Pulmonary artery endothelial cell (primary cell): ENCODE measurements at places on chromosomes 7 and 10. TPM values are rescaled to one million over a fixed set of nuclear protein-coding genes. Genes with fewer than 3 reads are reported as not detected.

- DNase-seq = no peak
These were observed 111.5 kb downstream of the LRMDA start for GRCh38 chr10:75542906-75543305.

DNA sequence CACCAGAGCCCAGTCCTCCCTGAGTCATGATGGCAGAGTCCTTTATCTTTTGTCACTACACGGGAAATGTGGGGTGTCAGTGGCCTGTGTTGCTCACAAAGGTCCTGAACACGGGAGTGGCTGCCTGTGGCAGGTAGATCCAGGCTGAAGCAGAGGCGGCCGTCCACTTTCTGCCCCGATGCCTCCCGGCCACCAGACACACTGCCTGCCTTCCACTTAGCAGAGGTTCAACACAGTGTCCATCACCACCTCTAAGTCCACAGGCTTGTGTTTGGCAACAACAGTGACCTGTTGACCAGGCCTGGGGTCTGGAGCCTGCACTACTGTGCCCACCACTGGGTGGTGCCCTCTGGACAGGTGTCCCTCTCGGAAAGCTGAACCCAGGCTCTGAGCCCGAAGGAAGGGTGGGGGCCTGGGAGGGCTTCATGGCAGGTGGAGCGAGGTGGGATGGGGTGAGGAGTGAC is 49.9 kb upstream of the CAMK2B start:
- DNase-seq = no peak

DNA sequence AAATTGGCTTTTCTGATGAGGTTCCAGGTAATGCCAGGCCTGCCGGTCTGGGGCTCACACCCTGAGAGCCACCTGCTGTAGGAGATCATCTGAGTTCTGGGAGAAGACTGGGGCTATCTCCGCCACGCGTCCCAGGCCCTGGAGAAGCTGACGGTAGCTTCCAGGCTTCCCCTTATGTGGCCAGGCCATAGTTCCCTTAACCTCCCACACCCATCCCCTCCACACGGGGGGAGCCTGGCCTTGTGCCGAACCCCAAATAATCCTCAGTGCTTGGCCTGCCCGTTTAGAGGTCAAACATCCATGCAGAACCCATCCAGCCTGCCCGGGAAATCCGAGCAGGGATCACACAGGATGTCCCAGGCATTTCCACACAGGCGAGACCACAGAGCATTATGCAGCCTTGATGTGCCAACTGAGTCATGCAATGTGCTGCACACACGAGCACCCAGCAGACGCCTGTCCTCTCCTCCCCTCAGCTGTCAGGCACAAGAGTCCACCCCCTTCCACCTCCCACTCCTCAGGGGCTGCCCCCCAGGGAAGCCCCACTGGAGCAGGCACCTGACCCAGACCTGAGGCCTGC is 176.2 kb downstream of the PRKAG2 start:
- no peak for DNase-seq

The NRP1 gene
- 249 and 316 TPM in 2 replicates for total RNA-seq

DNA sequence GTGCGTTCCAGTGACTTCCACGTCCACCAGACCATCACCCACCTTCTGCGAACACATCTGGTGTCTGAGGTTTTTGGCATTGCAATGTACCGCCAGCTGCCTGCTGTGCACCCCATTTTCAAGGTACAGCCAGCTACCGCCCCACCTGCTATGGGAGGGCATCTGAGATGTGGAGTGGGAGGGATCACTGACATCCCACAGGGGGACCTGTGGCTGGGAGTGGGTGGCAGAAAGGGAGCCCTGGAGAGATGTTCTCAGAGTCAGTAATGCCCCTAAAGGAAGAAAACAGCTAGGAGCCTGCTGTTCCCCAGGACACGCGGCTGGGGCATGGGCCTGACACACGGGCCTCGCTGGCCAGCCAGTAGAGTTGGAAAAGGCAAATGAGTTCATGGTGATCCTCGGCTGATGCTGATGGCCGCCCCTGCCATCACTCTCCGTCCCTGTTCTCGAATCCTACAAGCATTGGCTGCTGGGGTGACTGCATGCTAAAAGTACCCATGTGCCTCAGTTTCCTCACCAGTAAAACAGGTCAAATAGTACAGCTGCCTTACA is 66.6 kb downstream of the ALOX5 start:
- DNase-seq = no peak

DNA sequence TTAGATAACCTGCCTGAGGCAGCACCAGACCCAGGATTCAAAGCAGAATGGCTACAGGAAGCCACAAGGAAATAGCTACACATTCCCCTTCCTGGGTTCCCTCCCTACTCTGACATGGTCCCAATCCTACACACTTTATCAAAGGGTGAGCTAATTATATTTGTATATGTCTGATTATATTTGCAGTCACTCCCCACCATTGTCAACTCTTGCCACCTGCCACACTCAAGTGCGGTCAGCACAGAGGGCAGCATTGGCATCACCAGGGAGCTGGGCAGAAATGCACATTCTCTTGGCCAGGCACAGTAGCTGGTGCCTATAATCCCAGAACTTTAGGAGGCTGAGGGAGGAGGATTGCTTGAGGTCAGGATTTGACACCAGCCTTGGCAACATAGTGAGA is 114.1 kb upstream of the PDLIM1 start:
- no peak for DNase-seq

The H2BK1 gene
- total RNA-seq = not detected in 2 replicates

The OR9A2 gene
- total RNA-seq = not detected in 2 replicates

DNA sequence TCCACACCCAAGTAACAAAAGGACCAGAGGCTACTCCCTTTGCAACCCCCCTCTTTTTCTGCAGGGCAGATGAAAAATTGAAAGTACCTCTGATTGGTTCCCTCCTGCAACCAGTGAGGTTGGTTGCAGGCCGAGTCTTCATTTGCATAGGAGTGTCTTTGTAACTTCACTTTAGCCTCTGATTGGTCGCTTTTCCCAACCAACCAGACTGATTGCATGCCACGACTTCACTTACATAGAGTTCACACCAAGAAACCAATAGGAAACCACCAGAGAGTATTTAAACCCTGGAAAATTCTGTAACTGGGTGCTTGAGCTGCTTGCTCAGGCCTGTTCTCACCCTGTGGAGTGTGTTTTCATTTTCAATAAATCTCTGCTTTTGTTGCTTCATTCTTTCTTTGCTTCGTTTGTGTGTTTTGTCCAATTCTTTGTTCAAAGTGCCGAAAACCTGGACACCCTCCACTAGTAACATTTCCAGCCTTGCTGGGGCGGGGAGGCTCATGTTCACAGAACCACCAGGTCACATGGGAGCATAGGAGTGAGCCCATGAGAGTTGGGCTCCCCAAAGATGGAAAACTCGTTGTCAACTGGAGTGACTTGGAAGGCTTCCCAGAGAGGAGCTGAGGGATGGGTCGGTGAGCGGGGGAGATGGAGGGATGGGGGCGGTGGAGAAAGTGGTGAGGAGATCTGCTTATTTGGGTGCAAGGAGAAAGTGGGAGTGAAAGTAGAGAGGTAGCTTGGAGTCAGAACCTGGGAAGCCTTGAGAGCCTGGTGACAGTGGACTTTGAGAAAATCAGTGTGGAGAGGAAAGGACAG is 223.6 kb downstream of the GFRA1 start:
- no peak for DNase-seq

GRCh38 chr10:58066979-58067378 is 200.7 kb downstream of the IPMK start:
- DNase-seq = no peak
